NK-92 treated with Interleukin-12 subunit alpha and Interleukin-12 subunit beta, amount 100 ng/mL, for 24 hours (cell line): ENCODE measurements at places on chromosomes 1 and 21.

GRCh38 chr1:119046429-119046784 is 58.3 kb upstream of the TBX15 start:
- no peak for DNase-seq

DNA sequence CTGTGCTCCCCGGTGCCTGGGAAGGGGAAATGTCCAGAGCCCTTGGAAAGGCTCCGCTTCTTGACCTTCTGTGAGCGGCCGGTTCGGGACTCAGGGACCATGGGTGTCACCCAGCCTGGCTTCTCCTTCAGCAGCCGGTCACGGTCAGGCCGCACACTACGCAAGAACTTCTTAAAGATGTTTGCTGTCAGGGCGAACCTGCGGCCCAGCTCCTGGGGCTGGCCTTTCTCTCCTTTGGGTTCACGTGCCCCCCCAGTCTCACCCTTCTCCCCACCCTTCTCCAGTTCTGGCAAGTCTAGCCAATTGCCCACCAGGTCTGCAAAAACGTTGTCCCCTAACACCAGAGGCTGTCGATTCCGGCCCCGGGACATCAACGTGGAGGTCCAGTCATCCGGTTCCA is 12.1 kb downstream of the INKA2 start:
- no peak for DNase-seq

GRCh38 chr1:151167116-151167515 is 1.2 kb downstream of the SCNM1 start:
- no peak for DNase-seq

GRCh38 chr1:202857136-202857610 is 31.8 kb downstream of the RABIF start:
- DNase-seq, result no peak

- DNase-seq, result no peak
Measured at GRCh38 chr1:203424861-203425662, 50.5 kb upstream of the PRELP start.

- no peak for DNase-seq
Measured at GRCh38 chr1:208641579-208642280, 397.5 kb upstream of the PLXNA2 start.

DNA sequence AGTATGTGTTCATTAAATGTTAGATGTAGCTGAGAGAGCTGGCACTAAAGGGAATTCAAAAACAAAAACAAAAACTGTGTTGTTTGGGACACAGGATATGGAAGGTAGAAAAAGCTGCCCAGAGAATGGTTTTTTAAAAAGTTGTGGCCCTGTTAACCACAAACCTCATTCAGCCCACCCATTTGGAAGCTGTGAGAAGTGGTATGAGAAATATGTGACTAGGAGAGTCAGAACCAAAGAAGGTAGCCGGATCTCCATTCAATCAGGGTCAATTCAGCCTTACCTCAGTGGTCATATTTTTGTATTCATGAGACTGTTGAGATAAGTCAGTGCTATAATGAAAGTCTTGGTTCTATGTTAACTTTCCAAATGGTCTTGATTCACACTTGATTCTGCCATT is 29.8 kb upstream of the CACYBP start:
- no peak for DNase-seq

DNA sequence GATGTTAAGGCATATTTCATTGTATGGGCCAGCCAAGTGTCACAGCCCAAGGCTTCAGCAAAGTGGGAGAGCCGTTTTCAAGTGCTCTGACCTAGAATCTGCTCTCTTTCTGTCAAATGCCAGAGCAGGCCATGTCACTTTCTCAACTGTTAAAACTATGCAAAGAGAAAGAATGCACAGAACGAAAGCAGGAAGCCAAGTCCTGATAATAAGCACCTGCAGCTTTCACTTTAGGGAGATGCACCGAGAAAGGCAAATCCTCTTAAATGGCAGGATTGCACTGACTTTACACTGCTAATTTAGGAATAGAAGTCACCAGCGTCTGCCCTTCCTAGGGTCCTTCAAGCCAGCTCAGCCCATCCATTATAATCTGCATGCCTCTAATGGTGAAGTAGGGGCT is 49.2 kb upstream of the NTPCR start:
- DNase-seq, result no peak

DNA sequence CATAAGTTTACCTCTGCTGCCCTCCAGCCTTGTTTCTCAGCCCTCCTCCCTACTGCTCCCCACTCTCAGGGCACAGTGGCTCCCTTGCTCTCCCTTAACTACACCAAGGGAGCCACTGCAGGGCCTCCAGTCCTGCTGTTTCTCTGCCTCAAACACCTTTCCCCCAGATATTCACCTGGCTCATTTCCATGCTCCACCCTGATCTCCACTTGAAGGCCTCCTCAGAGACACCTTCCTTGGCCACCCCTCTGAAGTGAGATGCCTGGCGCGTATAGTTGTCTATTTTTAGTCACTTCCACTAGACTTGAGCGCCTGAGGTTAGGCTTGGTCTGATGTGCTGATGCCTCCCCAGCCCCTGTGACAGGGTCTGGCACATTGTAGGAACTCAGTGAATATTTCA is 34.9 kb downstream of the SEC16B start:
- DNase-seq, result no peak

GRCh38 chr1:114015075-114015474 is 35.8 kb downstream of the OLFML3 start:
- DNase-seq, result no peak

DNA sequence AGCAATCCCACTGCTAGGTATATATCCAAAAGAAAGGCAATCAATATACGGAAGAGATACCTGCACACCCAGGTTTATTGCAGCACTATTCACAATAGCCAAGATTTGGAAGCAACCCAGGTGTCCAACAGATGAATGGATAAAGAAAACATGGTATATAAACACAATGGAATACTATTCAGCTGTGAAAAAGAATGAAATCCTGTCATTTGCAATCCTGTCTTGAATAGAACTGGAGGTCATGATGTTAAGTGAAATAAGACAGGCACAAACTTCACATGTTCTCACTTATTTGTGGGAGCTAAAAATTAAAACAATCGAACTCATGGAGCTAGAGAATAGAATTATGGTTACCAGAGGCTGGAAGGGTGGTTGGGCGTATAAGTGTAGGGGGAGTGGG is 101.0 kb downstream of the OSBPL9 start:
- no peak for DNase-seq

DNA sequence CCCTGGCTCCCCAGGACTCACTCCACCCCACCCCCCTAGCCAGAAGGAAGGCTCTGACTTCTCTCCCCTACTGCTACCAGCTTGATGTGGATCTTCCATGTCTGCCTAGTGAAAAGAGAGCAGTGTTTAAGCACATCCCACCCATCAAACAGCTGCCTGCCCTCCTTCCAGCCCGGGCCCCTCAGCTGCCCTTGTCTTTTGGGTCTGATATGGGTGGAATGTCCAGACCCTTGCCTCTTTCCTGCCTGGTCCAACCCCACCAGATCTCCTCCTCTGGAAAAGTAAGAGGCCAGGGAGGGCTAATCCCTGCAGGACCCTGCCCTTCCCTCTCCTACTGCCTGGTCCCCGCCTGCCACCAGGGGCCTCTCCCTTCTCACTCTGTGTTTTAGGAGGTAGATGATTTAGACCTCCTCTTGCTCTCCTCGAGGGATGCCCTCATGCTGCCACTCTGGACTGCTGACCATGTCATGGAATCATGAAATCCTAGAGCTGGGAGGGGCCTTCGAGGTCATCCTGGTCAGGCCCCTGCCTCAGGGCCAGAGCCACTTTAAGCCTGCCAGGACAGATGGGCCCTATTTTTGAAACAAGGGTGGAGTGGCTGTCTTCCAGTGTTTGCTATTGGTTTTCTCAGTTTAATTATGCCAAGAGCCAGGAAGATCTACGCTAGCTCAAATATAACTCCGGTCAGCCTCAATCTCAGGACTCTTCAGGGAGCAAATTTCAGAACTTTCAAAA is 15.8 kb upstream of the HSPG2 start:
- DNase-seq, result no peak

GRCh38 chr1:183996396-183996795 is 41.1 kb downstream of the COLGALT2 start:
- DNase-seq, result no peak

DNA sequence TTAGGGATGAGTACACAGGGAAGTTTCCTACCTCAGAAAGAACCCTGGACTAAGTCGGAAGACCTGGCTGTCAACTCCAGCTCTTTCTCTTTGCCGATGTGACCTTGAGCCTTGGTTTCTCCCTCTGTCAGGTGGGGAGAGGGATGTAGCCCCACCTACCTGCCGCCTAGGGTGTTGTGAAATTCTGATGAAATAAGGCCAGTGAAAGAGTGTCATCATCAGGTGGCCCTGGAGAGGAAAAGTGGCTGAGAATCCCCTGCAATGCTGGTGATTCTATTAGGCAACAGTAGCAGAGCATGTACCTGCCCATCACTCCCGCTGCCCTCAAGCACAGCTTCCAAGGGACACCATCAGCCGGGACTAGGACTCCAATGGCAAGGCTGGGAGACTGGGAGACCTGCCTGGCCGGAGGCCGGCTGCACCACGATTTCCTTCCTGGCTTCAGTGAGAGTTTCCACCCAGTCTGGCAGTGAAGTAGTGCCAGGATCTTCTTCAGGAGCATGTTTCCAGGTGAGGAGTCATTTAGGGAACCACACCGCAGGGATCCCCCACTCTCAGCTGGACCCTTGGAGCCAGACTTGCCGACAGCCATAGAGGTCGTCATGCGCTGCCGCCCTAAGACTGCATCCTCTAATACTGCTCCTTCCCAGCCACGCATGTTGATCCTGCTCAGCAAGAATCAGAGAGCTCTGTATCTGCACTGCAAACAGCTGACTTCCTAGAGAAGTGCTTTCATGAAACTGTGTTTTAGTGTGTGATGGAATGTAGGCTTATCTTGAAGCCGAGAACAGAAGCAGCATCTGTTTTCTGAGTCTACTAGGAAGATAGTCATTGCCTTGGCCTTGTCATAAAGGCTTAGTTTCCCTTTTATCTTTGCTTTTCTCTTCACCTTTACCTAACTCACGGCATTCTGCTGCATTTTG is 88.0 kb upstream of the F3 start:
- DNase-seq, result no peak

DNA sequence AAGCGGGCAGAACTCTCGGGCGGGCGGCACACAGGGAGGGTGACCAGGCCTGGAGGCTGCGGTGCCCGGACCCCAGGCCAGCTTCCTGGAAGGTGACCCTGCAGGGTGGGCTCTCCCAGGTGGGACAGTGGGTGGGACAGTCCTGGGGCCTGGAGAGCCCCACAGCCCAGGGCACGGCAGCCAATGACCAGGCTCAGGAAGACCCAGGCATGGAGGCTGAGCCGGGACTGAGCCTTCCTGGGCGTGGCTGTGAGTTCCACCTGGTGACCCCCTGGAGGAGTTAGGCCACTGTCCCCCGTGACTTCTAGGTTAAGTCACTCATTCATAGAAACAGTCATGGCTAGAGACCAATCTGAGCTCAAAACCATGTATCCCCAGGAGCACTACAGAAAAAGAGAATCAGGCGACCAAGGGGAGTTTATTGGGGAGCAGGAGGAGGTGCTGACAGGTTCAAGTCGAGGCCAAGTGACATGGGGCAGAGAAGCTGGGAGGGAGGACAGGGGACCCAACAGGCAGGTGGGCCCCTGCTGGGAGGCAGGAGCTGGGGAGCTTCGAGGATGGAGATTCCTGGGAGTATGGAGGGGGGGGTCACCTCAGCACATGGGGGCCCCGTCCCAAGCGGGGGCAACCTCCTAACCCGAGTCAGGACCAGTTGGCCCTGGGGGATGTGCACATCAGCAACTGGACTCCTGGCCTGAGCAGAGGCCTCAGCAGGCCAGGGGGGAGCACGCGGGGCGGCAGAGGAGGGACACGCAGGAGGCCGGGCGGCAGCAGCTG is 1.2 kb downstream of the KRTAP10-5 start:
- no peak for DNase-seq

GRCh38 chr1:183711741-183712361 is 58.7 kb upstream of the APOBEC4 start:
- DNase-seq, result no peak

GRCh38 chr1:217921126-217921904 is 290.2 kb downstream of the SPATA17 start:
- DNase-seq, result no peak

DNA sequence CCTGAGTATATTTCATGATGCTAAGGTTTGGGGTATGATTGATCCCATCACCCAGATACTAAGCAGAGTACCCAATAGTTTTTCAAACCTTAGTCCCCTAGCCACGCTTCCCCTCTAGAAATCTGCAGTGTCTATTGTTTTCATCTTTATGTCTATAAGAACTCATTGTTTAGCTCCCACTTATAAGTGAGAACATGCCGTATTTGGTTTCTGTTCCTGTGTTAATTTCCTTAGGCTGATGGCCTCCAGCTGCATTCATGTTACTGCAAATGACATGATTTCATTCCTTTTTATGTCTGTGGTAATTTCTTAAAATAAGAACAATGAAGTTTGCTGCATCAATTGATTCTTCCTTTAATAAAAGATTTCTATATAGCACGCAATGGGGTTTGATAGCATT is 301.3 kb downstream of the PLPP3 start:
- DNase-seq, result no peak

DNA sequence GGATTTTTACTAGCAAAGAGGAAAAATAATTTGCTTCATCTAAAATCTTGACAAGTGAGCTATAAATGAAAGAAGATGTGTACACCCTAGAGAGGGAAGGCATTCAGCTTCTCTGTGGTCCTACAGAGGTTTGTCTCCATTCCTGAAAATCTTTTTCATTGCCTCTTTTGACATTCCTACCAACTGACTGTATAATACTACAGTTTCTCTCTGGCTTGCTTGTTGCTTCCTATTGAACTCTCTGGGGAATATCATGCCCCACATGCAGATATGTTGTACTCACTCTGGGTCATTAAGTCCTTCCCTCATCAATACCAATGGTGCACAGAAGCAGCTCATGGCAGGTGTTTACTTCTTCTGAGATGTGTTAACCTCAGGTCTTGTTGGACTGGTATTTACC is 371.2 kb upstream of the PLXNA2 start:
- no peak for DNase-seq

DNA sequence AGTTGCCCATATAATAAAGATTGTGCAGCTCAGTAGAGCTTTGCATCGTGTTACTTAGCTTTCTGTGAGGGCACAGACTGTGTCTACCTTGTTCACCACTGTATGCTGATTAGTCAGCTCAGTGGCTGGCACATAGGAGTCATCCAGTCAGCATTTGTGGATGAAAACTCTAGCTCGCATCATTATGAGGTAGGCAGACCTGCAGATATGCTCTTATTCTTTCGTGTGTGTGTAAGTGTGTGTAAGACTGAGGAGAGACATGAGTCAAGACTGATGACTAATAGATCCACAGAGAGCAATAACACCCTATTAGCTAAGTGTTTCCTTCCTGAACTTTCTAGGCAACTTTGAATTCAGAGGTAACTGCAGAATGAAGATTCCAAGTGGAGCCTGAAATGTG is 17.1 kb downstream of the TTF2 start:
- peak; percentile 55 for DNase-seq

DNA sequence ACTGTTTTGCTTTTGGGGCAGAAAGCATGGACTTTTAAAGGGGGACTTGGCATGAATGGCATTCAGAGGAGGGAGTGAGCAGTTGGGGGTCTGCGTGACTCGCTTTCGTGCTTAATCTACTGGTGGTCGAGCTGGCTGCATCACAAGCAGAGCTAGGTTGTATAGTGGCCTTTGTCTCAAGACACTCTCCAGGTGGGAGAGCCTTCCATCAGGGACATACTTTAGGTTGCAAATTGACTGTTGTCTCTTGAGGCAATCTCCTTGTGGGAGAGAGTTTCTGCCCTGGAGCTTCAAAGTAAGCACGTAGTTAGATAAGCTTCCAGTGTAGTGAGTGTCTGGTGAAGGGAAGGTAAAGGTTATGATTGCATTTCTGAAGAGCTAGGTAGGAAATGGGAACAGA is 93.9 kb downstream of the C1orf21 start:
- DNase-seq, result no peak

- no peak for DNase-seq
Measured at GRCh38 chr21:16040601-16041000, 310.8 kb downstream of the USP25 start.

GRCh38 chr1:67537667-67538018 is 107.4 kb upstream of the SERBP1 start:
- DNase-seq, result no peak
